GM23248 (cell line): ENCODE measurements at places on chromosomes 3 and 15.

- no peak for DNase-seq
Observed at GRCh38 chr15:77781946-77782240, 149.2 kb upstream of the LINGO1 start.

GRCh38 chr3:43257850-43258249 is 28.5 kb upstream of the SNRK start:
- DNase-seq, result no peak

- no peak for DNase-seq
Observed at GRCh38 chr3:37787153-37787867, 74.4 kb upstream of the CTDSPL start.

DNA sequence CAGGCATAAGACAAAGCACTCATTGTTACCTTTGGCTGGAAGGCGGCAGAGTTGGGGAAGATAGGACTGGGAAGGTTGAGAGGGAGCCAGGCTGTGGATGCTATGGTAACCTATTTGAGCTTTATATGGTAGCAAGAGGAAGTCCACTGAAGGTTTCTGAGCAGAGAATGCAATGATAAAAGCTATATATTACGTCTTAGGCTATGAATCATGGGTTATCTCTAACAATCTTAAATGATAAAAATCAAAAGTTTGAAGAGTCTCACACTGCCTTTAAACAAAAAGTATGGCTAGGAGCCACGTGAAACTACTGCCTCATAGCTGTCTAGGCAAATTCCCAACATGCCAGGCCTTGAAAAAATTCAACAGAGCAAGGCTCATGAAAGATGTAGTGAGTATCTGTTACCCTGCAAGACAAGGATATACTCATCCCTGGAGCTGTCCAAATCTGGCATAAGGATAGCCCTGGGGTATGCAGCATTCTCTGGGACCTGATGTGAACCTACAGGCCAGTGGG is 4.1 kb downstream of the P3H2 start:
- DNase-seq, result peak; percentile 40

- DNase-seq, result peak; percentile 36
Observed at GRCh38 chr15:50355619-50355905, 564 bp upstream of the GABPB1 start.

DNA sequence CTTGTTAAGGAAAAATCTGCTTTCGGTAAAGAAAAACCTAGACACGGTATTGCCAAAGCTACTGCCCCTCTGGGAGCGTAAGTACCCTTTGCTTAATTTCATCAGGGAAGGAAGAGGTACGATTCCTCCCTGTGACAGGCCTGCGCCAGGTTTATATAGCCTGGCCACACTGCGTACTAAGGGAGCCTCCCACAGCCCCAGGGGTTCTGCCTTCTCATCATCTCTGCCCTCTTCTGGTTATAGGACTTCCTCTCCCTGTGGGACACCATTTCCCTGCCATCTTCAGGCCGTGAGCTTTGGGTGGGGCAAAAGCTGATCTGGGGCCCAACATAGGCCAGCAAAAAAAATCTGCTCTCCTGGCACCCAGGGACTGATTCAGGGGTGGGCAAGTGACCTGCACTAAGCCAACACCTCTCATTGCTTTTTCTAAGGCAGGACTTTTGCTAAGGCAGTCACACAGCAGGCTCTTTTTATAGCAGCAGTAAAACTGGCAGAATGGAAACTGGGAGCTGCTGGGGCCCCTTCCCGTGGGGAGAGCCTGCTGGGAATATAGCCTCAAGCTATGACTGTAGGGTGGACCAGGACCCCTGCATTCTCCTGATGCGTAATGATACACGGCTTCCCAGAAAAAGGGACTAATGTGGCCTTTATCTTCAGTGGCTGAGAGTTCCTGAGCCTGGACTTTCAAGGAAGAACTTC is 76.2 kb downstream of the PRICKLE2 start:
- no peak for DNase-seq
